ENCODE measurements at places on chromosomes 3 and 15.

DNA sequence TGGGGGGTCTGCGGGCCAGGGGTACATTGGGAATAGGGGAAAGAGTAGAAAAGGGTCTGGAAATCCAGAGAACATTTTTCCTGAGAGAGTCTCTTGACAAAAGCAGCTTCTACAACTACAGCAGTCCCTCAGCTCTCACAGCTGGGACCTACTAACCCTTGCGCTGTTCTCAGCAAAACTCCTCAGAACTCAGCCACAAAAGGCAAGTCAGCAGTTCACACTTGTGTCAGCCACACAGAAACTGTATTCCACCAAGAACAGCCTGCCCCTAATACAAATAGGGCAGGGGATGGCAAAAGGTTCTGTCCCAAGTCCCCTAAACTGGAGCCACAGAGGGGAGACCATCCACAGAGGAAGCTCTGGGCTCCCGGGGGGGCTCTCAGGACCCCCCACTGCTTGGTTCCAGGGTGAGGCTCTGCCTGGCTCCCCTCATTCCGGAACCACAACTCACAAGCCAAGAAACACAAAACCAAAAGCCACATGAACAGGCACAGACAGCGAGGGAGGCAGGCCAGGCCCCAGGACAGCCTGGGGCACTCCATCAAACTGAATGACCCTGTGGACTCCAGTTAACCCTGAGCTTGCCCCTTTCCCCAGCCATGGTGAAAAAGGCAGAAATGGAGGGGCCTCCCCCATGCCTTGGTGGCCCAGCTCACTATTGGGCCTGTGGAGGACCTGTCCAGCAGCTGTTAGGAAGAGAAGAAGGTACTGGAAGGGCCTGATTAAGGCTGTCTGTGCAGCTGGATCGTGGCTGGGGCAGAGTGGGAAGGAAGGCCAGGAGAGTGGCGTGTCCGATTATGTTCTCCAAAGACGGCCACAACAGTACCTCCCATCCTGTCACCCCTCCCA lies 162.0 kb downstream of the CHSY1 start:
- DNase-seq: no peak

DNA sequence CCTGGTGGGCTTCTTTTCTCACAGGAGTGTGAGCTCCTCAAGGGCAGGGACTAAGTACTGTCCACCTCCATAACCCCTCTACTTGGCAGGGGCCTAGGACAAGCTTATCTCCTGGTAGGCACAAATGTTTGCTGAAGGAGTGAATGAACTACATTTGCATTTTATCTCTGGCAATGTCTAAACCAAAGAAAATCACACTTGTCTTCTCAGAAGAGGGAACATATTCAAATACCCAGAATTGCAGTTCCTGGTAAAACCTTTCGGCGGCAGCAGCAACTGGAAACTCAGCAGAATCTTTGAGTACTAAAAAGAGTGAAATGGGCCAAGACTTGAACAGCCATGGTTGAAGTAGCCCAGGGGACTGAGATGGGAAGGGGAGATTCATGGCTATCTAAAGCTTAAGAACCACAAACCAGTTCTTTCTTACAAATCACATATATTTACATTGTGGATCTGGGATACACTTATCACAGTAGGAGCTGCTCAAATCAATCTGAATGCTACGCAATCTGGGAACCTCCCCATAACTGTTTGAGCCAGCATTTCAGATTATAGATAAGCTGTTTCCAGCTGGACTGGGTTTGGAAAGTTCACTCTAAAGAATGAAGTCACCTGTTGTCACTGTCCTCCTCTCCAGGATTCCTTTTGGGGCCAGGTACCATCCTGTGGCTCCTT lies 18.7 kb upstream of the PTPN9 start:
- no peak for DNase-seq

DNA sequence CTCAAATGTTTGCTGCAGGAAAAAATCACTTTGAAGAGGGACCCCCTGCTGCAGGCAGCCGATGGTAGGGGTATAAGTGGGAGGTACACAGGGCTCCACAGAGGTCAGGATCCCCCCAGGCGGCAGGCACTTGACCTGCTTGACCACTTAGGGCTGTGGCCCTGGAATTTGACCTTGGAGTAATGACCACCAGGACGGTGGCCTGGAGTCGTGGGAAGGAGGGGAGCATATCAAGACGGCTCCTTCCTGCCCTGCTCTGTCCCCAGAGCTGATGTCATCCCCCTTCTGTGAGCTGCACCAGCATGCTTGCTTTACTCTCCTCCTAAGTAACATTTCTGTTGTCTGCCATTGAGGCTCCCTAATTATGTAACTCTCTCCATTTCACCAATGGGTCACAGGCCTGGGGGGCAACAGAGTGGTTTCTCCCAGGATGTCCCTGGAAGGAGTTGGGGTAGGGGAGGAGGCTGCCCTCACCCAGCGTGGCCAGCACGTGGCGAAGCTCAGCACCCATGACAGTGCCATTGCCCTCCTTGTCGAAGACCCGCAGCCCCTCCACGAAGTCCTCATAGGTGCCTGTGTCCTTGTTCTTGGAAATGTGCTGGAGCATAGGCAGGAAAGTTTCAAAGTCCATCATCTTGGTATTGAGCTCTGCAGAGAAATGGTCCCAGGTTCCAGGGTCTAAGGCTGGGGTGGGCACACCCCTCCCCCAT lies 4.1 kb downstream of the MYL3 start:
- no peak for DNase-seq

DNA sequence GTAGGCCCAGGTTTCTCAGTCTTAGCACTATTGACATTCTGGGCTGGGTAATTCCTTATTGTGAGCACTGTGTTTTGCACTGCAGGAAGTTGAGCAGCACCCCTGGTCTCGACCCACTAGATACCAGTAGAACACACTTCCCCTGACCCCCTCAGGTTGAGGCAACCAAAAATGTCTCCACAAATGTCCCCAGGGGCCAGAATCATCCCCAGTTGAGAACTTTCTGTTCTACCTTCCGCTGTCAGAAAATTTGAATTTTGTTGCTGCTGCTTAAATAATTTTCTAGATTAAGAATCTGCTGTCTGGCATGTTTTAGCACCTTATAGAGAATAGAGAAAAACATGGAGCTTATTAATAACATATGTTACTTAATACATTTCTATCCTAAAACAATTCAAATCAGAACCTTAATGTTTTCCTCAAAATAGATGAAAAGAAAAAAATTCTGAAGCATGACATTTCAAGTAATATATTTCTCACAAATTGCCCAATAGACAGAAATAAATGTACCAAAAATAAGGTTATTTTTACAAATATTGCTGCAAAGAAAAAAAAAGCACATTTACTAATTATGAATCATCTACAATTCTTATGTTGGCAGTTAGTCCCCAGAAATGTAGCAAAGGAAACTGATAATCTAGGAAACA lies 13.2 kb upstream of the THRB start:
- DNase-seq: no peak

GRCh38 chr15:100941536-100941935 lies 22.4 kb downstream of the LRRK1 start:
- DNase-seq: no peak

- no peak for DNase-seq
Measured at GRCh38 chr15:43463507-43463906, 29.4 kb downstream of the TP53BP1 start.

GRCh38 chr15:88028024-88028423 lies 228.5 kb downstream of the NTRK3 start:
- DNase-seq: no peak

GRCh38 chr3:144036498-144036897 lies 64.9 kb downstream of the DIPK2A start:
- DNase-seq: no peak

GRCh38 chr3:196431181-196432136 lies 768 bp downstream of the UBXN7 start:
- DNase-seq: no peak

DNA sequence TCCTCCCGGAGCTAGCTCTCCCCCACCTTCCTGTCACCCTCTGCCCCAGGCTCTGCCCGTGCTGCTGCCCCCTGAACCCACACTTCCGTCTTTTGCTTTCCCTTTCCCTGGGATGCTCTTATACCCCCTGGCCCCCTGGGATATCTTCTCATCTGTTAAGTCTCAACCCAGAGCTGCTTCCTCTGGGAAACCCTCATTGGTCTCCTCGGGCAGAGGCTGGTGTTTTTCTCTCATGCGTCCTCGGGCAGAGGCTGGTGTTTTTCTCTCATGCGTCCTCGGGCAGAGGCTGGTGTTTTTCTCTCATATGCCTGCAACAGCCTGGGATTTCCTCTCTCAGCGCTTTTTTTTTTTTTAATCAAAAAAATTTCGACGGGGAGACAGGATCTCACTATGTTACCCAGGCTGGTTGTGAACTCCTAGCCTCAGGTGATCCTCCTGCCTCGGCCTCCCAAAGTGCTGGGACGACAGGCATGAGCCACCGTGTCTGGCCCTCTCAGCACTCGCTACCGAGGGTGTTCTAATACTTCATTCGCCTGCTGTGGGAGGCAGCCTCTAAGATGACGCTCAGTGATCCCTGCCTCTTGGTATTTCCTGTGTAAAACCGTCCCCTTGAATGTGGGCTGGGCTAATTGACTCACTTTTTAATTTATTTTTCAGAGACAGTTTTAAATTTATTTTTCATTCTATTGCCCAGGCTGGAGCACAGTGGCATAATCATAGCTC lies 62.7 kb upstream of the TFRC start:
- DNase-seq: no peak

GRCh38 chr15:73991260-73991659 lies 835 bp downstream of the STOML1 start:
- no peak for DNase-seq

DNA sequence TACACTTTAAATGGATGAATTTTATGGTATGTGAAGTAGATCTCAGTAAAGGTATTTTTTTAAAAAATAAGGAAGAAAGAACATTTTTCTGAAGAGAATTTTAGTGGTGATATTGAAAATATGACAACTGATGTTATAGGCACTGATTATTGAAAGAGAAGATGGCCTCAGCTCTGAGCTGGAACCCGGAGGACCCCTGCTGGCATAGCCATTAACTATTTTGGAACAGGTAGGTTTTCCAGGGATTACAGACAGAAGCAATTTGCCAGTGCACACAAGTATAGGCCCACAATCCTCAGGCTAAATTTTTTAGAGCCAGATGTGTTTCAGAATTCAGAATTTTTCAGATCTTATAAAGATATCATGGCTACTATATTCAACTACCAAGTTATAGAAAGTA lies 315.9 kb upstream of the GPR149 start:
- DNase-seq: no peak

GRCh38 chr15:34890424-34890823 lies 79.1 kb downstream of the AQR start:
- no peak for DNase-seq

DNA sequence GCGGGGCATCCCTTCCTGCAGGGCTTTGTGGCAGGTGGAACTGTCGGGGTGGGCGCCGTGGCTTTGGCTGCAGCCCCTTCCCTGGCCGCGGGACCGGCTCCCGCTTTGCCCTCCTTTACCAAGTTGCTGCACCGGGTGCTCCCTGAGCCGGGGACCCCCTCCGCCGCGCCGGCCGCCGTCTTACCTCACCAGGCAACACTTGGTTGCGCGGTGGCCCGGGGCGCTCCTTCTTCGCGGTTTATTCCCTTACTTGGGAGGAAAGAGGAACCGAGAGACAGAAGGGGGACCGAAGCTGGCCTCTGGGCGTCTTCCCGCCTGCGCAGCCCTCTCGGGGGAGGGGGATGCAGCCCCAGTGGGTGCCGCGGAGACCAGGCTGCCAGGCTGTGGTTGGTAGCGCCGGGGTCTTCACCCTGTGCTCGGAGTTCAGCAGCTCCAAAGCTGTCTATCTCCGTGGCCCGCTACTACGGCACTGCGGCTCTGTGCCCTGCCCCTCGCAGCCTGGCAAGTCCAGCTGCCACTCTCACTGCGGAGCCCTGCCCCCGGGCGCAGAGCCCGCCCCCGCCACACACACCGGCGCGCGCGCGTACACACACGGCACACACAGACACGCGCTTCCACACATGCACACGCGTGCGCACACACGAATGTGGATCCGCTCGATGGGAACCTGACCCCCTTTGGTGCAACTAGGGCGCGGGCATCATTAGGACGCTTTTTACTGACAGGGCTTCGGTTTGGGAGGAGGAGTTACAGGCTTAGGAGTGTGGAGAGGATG lies at the start of gene DGKG:
TSS of gene DGKG (minus strand) at position 473 of the 775 bp plus-strand sequence. CDS start 41,775 bp downstream, outside the sequence.
- no peak for DNase-seq

DNA sequence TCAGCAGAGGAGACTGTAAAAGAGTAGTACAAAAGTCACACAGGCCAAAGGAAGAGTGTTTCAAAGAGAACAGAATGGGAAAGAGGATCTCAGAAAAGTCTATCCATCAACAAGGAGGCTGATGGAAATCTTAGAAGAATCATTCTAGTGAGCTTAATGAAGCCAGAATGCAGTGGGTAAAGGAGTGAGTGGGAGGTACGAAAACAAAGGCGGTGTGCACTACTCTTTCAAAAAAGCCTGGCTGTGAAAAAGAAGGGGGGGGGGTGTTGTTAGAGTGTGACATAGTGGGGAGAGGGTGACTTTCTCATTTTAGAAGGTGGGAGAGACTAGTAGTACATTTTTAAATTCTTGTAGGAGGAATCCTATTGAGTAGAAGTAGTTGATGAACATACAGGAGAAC lies 11.7 kb downstream of the PAQR9 start:
- DNase-seq: no peak

Data from activated CD8-positive, alpha-beta memory T cell treated with anti-CD3 and anti-CD28 coated beads for 1 hour (primary cell).